ENCODE measurements at places on chromosomes 1 and 21.
A peak's percentile ranks its signal among the peaks of the same experiment; 100 is the strongest.

- DNase-seq: no peak
These were observed 53.6 kb downstream of the GLUL start for GRCh38 chr1:182337736-182338571.

- DNase-seq: peak; percentile 88
These were observed 25.6 kb upstream of the JUN start for GRCh38 chr1:58809325-58810010.

DNA sequence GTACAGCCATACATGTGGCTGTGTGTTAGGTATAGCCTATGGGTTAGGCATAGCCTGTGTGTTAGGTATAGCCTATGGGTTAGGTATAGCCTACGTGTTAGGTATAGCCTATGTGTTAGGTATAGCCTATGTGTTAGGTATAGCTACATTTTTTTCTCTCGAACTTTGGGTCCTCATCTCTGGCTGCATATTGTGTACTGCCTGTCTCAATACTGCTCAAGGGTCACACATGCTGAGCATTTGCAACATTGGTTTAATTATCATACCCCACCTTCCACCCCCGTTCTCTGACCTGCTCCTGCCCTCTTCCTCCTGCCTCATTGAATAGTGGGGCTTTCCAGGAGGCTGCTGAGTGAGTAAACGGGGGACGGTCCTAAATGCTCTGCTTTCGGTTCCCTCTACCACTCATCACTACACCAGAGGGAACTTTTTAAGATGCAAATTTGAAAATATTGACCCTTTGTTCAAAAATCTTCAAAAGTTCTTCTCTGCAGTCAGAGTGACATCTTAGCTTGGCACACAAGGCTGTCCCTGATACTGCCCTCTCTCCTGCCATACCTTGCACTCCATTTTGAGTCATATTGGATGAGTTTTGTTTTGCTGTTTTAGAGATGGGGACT is 17.8 kb downstream of the OR2B11 start:
- peak; percentile 78 for DNase-seq

GRCh38 chr1:64574301-64574700 is 104.4 kb downstream of the CACHD1 start:
- no peak for DNase-seq

GRCh38 chr1:2590233-2591141 is 3.9 kb downstream of the PRXL2B start:
- DNase-seq: no peak

GRCh38 chr1:7733276-7733675 is 37.8 kb upstream of the VAMP3 start:
- no peak for DNase-seq

DNA sequence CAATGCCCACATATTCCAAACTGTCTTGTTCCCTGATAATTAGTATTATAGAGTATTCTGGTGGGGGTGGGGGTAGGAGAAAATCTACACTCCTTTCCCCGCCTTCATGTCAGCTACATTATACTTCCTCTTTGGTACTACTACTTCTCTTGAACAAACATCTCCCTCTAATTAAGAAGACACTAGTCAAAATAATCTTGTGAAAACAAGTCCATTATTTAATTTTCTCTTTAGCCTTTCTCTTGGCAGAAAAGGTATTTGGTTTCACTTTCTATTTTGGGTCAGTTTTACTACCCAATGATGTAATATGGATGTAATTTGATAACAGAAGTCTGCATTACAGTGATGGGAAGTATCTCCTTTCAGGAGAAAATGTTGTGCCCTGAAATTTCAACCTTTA is 22.5 kb downstream of the NTMT2 start:
- DNase-seq: no peak

- peak; percentile 50 for DNase-seq
These were observed 7.0 kb downstream of the KCNAB2 start for GRCh38 chr1:6052543-6053205.

GRCh38 chr1:178572604-178573003 is 59.7 kb downstream of the TEX35 start:
- DNase-seq: no peak

- DNase-seq: peak; percentile 21
These were observed at the start of gene AGT for GRCh38 chr1:230713915-230714764. Gene AGT (minus strand): TSS chr1:230714122. CDS start chr1:230710823, 3,299 bp downstream.

- DNase-seq: no peak
These were observed 11.9 kb downstream of the PACC1 start for GRCh38 chr1:212402666-212403321.

- DNase-seq: no peak
These were observed 758 bp downstream of the RAD54L start for GRCh38 chr1:46248122-46248920.

GRCh38 chr1:22652881-22653316 is at the start of gene C1QB:
Gene C1QB (plus strand): TSS chr1:22653236. CDS start chr1:22659463, 6,227 bp downstream.
- DNase-seq: peak; percentile 35

DNA sequence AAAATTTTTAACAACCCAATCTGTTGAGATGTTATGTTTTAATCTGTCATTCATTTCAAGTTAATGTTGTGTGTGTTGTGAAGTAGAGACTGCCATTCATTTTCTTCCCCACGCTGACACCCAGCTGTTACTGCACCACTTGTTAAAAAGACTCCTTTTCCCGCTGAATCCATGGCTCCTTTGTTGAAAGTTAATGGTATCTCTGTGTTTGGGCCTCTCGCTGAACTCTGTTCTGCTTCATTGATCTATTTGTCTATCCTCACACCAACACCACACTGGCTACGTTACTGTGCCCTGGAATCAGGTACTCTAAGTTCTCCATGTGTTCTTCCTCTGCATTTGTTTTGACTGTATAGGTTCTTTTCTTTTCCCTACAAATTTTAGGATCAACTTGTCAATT is 58.2 kb downstream of the PDE9A start:
- DNase-seq: no peak

DNA sequence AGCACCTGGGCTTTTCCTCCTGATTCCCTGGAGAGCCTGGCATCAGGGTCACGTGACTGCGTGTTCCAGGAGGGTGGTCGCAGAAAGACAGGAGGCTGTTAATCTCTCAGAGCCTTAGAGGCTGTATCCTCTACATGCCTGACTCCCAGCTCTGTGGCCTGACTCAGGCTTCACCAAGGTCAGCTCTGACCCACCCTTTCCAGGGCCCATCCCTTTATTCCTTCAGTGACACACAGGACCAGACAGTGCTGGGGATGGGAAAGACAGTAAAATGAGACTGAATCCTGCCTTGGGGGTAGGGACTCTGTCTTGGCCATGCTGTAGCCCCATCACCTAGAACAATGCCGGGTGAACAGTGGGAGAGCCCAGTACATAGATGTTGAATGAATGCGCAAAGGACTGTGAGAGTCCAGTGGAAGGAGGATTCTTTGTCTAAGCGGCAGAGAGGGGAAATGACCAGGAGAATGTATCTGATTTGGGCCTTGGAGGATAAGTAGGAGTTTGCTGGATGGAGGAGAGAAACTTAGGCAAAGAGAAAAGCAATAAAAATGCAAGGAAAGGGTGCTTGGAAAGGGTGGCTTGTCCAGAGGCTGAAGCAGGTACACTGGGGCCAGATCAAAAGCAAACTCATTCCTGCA is 33.0 kb downstream of the EPHX1 start:
- DNase-seq: no peak

DNA sequence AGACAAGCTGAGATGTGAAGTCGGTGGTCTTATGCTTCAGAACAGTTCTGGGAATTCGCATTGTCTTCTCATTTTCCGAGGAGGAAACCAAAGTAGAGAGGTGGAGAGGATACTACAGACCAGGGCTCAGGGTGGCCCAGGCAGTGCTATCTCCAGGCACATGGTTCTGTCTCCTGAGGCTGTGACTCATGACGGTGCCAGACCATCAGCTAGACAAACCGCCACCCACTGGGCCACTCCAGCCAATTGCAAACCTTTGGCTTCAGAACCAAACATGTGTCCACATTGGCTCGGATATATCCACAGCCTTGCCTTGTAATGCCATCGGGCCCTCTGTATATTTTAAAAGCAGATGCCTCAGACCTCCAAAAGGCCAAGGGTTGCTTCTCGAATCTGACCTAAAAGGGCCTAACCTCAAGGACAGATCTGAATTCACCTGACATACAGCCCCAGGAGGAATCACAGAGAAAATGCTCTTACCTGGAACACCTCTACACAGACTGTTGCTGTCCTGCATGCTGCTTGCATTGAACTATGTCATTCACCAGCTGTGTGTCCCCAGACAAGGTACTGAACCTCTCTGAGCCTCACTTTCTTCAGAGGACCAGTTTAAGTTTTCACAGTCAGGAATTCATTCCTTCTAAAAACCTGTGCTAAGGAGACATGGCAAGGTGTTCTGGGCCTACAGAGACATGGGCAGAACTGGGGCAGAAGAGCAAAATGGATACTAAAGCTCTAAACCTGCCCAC is 224.9 kb upstream of the JUN start:
- DNase-seq: peak; percentile 56

DNA sequence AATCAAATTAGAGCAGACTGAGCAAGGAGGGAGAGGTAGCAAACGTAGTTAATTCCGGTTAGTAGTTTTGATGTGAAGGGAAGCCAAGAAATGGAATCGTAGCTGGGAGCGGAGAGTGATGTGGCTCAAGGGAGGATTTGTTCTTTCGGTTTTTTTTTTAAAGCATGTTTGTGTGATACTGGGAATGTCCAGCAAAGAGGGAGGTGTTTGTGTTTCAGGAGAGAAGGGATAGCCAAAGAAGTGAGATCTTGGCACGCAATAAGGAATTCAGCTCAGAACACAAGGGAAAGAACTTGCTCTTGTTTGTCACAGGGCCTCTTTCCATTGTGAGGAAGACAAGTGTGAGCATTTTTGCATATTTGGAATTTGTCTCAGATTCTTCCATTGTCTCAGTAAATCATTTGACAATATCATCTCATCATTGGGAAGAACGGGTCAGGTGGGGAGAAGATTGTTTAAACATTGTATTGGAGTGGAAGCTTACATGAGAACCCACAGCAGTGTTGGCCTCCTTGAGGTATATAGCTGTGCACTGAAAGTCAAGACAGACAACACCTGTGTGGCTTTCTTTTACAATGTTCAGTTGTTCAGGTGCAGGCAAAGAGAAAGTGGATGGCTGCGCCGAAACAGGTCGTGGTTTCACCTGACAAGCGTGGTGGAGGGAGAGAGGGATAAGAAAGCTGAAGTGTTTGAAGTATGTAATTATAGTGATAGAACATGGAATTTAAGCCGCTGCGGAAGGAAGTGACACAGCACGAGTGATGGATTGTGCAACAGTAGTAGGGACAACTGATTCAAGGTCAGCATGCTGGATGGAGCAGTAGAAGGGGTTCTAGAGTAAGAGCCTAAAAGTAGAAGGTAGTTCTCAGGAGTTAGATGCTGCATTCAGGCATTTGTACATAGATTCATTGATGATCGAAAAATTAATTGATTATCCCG is 25.4 kb downstream of the FMN2 start:
- no peak for DNase-seq

DNA sequence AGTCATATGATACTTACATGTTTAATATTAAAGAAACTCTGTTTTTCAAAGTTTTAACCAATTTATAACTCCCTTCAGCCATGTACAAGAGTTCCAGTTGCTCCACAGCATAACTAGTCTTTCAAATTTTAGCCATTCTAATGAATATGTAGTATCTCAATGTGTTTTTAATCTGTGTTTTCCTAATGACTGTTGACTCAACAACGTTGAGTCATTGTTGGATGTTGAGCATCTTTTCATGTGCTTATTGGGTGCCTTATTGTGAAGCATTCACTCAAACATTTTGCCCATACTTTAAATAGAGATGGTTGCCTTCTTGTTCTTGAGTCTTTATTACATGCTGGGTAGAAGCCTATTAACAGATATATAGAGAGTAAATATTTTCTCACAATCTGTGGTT is 240.2 kb upstream of the LYPLAL1 start:
- no peak for DNase-seq

GRCh38 chr1:2588661-2589430 is 2.3 kb downstream of the PRXL2B start:
- no peak for DNase-seq

- DNase-seq: no peak
These were observed 31.9 kb downstream of the CDCP2 start for GRCh38 chr1:54120698-54121481.

- no peak for DNase-seq
These were observed 36.5 kb downstream of the ZMYND12 start for GRCh38 chr1:42419126-42419821.

DNA sequence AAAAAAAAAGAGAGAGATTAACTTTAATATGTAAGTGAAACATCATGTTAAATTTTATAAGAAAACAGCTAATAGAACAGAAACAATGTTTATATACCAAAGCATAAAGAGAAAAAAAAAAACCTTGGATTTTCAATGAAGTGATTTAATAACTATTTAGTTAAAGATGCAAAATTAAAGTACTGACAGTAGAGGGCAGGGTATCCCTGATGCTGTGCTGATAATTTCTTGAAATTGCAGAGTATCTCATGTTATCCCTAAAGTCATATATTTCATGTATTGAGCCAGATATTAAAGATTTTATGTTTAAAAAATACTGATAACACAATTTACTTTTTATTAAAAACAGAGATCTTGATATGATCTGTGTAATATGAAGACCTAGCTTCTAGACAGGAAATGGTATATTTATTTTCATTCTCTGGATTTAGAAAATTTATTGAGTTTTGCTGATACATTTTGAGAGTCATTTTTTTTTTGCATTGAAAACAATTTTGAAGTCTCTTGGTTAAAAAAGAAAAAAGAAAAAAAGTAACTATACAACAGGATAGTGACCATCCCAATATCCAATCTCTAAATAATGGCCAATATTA is 273.2 kb downstream of the USP25 start:
- no peak for DNase-seq

- no peak for DNase-seq
These were observed 88.9 kb upstream of the COL11A1 start for GRCh38 chr1:103197216-103197615.

- no peak for DNase-seq
These were observed 462.7 kb upstream of the PKN2 start for GRCh38 chr1:88221411-88221810.

- no peak for DNase-seq
These were observed 72.0 kb downstream of the NPHP4 start for GRCh38 chr1:5920201-5920600.

GRCh38 chr1:112386731-112387346 is 9.2 kb upstream of the CTTNBP2NL start:
- no peak for DNase-seq

DNA sequence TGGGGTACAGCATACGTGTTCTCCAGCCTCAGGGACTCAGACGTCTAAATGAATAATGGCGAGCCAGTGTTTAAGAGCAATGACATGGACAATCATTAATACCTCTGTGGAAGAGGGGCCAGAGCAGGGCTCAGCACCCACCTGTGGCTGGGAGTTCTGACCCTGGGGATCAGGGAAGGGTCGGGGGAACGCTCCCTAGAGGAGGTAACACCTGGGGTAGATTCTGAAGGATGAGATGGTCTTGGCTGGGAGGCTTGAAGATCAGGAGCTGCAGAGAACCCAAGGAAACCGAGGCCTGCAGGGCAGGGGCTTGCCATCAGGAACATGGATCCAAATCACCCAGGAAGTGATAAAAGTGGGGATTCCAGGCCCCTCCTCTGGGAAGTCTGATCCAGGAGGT is 138.2 kb upstream of the RUNX3 start:
- DNase-seq: no peak

DNA sequence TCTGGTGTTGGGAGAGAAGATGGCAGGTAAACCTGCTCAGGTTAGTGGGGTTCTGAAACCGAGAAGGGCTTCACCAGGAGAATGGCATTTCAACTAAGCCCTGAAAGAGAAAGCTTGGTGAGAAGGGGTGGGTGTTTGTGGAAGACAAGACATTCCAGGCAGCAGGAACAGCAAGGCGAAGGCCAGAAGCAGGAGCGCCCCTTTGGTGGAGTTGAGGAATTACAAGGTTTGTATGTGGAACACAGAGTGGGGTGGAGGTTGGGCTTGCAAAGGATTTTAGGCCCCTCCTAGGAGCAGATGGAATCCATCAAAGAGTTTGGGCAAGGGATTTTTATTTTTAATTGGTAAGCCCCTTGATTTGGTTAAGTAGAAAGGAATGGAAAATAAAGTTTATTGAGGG is 24.8 kb upstream of the ELOA start:
- no peak for DNase-seq

All from inflammatory macrophage (primary cell).